ENCODE measurements at places on chromosomes 1 and 21. TPM values are rescaled to one million over a fixed set of nuclear protein-coding genes. Genes with fewer than 3 reads are reported as not detected.

The CHI3L1 gene
- total RNA-seq, result not detected

The IGSF21 gene
- not detected for total RNA-seq

- no peak for DNase-seq
Measured at GRCh38 chr1:55159571-55159970, 55.6 kb downstream of the USP24 start.

The MROH7 gene
- 1.1 TPM for total RNA-seq

DNA sequence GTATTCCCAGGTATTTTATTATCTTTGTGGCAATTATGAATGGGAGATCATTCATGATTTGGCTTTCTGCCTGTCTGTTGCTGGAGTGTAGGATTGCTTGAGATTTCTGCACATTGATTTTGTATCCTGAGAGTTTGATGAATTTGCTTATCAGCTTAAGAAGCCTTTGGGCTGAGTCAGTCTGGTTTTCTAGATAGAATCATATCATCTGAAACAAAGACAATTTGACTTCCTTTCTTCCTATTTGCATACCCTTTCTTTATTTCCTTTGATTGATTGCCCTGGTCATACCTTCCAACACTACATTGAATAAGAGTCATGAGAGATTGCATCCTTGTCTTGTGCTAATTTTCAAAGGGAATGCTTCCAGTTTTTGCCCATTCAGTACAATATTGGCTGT is 8.0 kb downstream of the OR2L3 start:
- DNase-seq, result no peak

The ADORA1 gene
- total RNA-seq, result 2.8 TPM

GRCh38 chr1:185087746-185088145 is 42.4 kb downstream of the RNF2 start:
- DNase-seq, result no peak

DNA sequence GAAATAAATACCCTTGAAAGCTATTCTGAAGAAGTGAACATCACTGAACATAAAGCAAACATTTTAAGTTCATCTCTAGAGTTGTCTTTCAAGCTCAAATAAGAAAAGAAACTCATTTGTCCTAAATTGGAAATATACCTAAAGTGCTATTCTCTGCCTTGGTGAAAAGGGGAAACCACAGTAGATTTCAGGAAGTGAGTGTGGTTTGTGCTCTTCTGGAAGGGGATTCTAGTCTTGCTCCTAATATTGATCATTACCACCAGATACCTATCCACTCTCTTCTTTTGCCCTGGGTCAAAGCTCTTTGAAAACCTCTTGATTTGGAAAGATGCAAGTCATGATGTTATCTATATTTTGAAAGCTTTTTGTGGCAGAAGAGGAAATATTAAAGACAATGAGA is 798.1 kb downstream of the ADGRL2 start:
- no peak for DNase-seq

- no peak for DNase-seq
Measured at GRCh38 chr1:119006406-119007279, 18.5 kb upstream of the TBX15 start.

DNA sequence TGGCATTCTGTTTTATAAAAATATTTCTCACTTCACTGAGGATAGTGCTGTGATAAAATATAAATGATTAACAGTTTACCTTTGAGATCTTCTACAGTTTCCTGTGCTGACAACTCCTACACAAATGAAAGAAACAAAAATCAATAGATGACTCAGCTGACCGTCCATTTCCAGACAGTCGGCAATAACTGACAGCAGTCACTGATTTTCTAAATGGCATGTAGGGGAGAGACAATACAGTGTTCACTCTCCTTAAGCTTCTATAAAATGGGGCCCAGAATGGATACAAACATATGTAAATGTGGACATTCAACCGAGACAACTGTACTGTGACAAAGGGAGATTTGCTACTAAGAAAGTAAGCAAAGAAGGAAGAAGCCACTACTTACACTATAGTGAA is 34.3 kb downstream of the PCNX2 start:
- DNase-seq, result peak; percentile 34

GRCh38 chr1:182263706-182264105 is 127.9 kb downstream of the GLUL start:
- DNase-seq, result no peak

DNA sequence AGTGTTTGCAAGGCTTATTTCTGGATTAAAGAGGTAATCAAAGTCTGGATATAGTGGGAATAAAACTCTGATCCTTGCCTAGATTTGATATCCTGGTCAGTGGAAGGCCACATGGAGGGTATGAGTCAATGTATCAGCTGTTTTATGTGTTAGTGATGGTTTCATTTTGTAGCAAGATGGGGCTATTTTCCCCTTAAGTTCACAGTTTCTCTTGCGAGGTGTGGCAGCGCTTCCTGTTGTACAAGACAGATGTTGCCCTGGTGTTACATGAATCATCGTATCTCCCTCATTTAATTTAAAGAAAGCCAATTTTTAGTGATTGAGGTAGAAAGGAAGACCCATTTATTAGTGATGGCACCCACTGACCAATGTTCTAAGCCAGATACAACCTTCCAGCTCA is 220.2 kb downstream of the DUSP10 start:
- no peak for DNase-seq

The PODN gene
- 0.22 TPM for total RNA-seq

The THEM4 gene
- total RNA-seq, result 17.0 TPM

DNA sequence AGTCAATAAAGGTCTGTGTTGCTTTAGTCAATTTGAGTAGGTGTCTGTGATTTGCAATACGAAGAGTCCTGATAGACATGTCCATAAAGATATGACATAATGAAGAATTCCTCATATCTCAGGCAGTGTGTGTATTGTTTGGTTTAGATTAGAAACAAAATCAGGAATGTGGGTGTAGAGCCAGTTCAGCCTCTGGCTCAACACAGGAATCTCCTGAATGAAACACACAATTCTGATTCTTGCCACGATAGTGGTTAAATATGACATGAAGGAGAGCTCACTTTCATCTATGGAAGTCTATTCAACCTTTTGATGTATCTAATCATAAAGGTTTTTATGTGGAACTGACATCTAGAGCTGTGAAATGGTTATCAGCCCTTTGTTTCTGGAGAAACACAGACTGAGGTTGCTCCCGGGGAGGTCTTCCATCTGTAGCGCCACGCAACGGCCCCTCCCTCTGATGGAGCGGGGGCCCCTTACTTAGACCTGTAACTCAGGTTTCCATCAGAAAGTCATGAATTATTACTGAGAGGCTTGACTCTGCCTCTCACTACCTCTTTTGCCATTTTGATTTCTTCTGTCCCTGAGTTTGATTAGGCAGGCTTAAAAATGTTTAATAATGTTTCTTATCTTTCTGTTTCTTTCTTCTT is 19.5 kb downstream of the TSPAN2 start:
- DNase-seq, result no peak

The MCOLN2 gene
- total RNA-seq, result 11.3 TPM

The PSMD4 gene
- 225 TPM for total RNA-seq

DNA sequence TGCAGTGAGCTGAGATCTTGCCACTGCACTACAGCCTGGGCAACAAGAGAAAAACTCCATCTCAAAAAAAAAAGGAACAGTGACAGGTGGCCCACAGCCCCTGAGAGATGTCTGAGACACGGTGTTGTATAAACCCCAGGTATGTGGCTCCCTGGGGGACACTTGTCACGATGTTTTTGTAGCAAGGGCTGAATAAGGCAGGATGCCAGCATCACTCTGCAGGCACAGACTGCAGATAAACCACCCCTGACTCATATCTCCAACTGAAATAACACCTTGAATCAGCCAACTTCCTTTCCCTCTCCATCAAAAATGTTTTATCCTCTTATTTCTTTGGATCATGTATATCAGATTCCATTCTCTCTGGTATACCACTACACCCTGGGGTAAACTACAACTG is 52.5 kb downstream of the NMNAT2 start:
- DNase-seq, result no peak

The TDRD5 gene
- 0.25 TPM for total RNA-seq

- DNase-seq, result peak; percentile 27
Measured at GRCh38 chr21:39867198-39867650, at the start of gene PCP4. PCP4 (plus strand) TSS chr21:39867438; CDS start chr21:39867502, 64 bp downstream.

DNA sequence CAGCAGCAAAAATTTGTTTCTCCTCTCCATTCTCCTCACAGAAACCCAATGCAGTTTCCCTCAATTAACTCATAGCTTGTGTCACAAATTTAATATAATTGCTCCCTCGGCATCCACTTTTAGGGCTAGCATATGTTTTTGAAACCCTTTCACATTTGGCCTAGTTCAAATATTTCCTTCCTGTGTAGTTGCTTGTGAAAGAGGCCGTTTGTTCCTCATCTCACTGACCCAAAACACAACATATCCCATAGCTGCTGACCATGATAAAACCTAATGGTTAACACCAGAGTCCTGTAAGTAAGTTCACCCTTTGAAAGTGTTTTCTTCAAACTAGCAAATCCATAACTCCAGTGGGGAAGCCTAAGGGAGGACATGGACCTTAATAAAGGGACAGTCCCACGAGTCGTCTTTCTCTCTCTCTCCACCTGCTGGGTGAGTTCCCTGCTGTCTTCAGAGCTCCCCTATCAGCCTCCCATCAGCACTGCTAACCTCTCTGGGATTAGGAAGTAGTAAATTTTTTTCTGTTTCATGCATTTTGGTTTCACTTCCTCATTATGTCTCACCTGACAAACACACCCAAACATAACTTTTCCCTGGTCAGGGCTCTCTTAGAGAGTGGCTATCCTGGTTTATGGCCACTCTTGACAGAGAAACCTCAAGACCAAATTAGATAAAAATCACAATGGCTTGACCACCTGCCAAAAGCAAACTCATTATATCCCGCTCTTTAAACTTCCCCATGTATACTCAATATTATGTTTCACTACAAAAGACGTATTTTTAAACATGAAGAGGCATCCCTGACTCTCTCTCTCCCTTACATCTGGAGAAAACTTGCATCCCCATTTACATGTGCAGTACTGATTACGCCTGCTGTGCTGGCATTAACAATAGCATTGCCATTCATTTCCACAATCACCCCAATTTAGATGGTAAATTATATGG is 177.7 kb upstream of the HP1BP3 start:
- DNase-seq, result no peak

DNA sequence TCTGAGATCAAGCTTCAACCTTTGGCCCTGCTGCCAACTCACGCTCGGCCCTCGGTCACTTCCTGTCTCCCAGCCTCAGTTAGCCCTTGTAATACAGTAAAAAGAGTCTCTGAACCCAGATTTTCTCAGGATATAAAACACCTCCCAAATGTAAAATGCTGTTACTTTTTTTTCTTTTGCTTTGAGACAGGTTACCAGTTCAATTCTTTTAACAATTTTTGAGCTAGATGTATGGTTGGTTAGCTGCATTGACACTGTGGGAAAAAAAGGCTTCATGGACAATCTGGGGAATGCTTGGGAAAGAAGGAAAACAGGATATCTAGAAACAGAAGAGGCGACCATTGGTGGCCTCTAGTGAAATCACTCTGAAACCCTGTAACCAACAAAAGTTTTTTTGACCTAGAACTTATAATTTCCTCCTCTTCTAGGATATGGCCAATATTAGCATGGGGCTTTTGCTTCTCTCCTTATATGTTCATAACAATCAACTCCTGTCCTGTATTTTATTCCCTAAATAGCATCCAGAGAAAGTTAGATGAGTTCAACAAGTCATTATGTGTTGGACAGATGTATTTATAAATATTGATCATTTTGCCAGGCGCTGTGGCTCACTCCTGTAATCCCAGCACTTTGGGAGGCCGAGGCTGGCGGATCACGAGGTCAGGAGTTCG is 1.3 kb downstream of the CMPK1 start:
- no peak for DNase-seq

The ITPKB gene
- 4.4 TPM for total RNA-seq

DNA sequence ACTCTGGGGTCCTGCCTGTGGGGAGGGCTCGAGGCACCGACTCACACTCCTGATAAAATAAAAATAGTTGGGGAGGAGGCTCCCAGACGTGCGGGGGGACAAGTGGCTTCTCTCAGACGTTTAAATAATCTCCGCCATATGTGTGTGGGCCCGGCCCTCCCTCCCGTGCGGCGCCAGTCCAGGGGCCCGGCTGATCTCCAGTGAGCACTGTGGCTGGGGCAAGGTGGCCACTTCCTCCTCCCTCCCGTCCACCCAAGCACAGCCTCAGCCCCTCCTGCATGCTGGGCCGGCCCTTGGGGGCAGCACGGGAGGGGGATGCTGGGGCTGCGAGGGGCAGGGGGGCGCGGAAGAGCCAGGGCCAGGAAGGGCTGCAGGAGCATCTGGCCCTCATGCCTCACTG is 4.0 kb upstream of the PLCH2 start:
- DNase-seq, result no peak

DNA sequence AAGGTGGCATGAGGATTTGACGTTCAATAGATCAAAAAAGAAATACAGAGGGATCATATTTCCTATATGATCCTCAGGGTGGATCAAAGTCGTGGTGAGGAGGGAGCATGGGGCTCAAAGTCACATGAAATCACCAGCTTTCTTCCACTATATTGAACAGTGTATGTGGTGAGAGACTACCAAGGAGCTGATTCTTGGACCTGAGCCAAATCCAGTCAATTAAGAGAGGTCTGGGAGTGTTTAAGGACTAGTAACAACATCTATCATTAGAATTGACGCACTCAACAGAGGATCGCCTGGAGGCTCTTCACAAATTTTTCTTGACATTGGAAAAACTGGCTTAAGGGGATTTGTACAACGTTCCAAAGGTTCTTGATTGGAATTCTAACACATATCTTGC is 267.7 kb upstream of the PROX1 start:
- no peak for DNase-seq

DNA sequence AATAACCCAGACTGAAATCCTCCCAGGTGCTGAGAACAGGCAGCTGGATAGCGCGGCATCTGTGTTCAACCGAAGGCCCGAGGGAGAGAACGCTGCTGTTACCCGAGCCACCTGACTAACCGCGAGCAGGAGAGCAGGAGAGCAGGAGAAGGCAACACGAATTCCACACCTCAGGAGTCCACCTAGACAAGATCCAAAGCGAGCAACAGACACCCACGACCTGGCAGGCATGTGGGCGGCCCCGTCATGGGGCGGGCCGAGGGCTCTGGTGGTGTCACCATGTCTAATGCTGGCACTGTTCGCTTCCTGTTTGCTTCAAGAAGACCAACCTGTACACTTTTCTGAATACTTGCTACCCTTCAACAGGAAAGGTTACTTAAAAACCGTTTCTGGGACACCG is 20.9 kb upstream of the SPATC1L start:
- DNase-seq, result no peak

DNA sequence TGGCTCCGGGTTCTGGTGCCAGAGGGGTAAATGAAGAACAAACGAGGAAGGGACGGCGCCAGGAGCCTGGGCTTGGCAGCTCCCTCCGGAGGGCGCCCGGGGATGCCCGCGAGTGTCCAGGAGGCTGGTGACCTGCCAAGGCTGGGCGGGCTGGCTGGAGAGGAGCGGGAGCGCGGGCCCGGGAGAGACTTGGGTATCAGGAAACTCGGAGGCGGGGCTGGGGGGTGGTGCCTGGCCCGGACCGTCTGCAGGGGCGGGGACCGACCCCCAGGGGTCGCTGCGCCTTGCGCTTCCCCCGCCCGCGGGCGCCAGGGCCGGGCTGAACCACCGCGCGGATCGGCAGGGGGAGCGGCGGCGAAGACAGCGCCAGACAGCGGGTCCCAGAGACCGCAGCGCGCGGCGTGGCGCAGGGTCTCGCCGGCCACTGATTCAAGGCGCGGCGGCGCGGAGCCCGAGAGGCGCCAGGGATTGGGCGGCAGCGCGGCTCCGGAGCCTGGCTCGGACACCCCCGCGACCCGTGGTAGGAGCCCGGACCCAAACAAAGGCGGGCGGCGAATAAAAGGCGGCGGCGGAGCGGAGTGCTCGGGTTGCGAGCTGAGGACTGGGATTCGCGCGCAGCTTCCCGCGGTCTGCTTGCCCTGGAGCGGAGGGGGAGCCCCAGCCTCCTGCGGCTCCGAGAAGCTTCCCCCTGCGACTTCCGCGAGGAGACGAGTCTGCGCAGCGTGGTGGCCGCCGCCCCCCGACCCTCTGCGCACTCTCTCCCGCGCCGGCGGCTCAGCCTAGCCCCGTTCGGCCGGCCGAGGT is at the start of gene DISP3:
TSS of gene DISP3 (plus strand) at position 585 of the 804 bp plus-strand sequence. CDS start 21,838 bp downstream, outside the sequence.
- peak; percentile 56 for DNase-seq

The RGS4 gene
- not detected for total RNA-seq

Data from HCT116 (cell line).